Tongue (tissue), 3 donors: ENCODE measurements at places on chromosomes 5 and 9.
A peak's percentile ranks its signal among the peaks of the same experiment; 100 is the strongest.

DNA sequence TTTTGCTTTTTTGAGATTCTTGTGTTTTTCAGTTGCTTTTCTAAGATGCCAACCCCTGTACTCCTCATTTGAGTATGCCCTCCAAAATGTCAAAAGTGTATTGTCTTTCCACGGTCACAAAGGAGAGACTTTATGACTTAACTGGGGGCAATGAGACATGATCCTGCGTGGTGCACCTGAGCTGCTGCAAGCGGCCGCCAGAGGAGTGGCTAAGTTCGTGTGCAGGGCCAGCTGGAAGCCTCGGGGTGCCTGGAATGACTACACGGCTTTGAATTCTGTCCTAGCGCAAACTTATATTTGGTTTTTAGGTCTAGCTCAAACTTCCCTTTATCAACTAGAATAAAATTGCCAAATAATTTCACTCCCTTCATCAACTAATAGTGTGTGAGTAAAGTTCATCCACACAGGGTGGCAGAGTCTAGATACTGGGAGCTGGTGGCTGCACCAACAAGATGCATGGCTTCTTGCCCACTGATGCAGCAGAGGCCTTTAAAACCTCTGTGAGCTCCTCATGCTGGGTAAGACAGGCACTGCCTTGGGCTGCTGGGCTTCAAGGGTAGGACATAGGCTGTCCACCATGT, 4.7 kb downstream of the GADD45G start:
- DNase-seq: no peak

DNA sequence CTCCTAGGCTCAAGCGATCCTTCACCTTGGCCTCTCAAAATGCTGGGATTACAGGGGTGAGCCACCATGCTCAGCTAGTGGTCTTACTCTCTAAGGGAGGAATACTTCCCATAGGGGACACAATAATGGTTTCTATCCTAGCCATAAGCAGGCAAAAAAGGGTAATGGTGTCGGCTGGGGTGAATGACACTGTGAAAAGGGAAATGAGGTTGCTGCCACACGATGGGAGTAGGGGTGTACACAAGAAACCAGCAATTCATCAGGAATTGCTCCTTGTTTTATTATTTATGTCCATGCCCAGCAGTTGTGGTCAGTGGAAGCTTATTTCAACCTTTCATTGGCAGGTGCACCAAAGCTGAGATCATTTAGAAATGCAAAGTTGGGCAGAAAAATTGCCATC, 70.3 kb upstream of the ZFR start:
- DNase-seq: no peak

GRCh38 chr5:98781520-98781919, 8.1 kb downstream of the RGMB start:
- no peak for DNase-seq

GRCh38 chr9:19701991-19702390, 86.8 kb downstream of the SLC24A2 start:
- no peak for DNase-seq

DNA sequence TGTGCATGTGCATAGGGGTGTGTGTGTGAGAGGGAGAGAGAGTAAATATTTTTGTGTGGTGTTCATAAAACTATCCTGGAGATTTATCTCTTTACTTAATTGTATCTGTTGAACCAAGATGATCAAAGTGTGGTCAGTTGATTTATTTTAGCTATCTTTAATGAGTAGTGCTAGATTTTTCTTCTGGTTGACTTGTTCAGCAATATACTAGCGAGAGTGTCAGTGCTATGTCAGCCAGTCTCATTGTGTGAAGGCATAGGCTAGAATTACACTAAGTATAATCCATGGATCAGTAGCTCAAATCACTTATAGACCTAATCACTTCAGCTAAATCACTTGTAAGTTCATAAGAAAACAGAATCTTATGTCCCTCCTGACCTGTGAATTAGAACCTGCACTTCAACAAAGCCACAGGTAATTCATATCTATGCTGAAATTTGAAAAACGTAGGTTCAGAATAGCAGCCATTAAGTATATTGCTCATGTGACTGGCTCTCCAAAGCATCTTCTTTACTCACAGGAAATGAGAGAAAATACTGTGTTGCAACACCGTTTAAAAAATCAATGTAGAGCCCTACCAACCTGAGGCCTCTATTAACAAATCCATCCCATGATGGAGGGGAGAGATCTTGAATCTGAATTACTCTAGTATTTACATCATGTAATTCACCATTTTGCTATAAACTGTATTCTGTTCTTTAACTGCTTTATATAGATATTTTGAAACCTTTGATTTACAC, 203.1 kb upstream of the ACTBL2 start:
- DNase-seq: no peak

- no peak for DNase-seq
Measured at GRCh38 chr5:158861366-158861765, 238.3 kb downstream of the EBF1 start.

DNA sequence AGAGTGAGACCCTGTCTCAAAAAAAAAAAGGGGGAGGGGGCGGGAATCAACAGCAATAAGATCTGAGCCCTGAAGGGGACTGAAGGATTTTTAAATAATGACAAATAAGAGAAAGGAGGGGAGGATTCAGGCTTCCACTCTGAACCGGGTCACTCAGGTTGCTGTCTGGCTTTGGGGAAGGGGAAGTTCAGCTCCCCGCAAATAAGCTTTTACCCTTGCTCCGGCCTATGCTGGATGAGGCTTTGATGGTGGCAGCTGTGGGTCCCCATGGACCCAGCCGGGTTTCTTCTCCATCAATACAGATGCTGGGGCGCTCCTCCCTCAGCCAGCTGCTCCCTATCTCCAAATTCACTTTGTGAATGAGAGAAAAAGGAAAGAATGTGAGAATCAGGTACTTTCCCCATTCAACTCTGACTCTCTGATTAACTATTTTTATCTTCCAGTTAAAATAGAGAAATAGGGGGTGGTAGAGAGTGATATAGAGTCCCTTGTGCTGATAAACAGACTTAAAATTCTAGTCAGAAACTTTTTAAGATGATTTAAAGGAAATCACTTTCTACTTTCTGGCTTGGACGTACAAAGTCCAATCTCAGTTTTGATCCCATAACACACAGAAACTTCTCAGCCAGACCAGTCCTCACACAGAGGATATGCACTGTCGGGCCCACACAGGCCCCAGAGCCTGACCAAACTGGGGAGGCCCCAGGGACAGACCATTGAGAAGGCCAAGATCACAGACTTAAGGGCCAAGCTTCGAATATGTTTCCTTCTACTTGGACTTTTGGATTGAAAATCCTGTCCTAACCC, 39.6 kb downstream of the C5orf15 start:
- no peak for DNase-seq

- no peak for DNase-seq
Measured at GRCh38 chr5:143172739-143173138, 230.7 kb downstream of the NR3C1 start.

DNA sequence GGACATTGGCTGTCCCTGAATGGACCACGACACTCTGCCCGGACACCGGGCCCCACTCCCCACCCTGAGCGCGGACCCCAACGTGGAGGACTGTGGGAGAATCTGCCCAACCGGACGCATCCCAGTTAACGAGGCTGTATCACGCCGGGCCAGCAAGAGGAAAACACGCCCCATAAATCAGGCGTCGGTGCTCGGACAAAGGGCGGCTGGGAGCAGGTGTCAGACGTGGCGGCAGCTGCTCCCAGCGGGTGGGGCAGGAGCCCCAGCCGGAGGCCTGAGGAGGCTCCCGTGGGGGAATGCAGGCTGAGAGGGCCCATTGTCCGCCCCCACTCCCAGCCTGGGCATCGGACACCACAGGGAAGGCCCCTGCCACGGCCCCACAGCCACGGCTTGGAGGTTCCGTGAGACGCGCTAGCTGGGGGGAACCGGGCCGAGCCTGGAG, 19.2 kb downstream of the NOTCH1 start:
- DNase-seq: peak; percentile 82

GRCh38 chr5:131265311-131265803, 1.5 kb downstream of the CDC42SE2 start:
- DNase-seq: peak; percentile 11

- no peak for DNase-seq
Measured at GRCh38 chr9:95891067-95891671, 15.7 kb downstream of the ERCC6L2 start.

- DNase-seq: peak; percentile 48
Measured at GRCh38 chr5:172878933-172879752, 45.1 kb downstream of the ERGIC1 start.

- no peak for DNase-seq
Measured at GRCh38 chr5:31346896-31347551, 153.5 kb downstream of the CDH6 start.

DNA sequence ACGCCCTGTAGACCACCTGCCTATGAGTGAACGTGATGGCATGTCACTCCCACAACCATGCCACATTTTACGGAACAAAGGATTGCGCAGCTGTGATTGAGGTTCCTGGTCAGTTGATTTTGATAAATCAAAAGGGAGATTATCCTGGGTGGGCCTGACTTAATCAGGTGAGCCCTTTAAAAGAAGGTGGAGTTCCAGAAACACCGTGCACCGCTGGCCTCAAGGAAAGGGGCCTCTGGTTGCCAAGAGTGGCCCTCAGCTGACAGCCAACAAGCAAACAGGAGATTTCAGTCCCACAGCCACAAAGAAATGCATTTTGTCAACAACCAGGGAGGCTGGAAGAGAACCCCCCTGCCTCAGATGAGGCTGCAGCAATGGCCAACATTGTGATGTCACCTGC, 19.0 kb downstream of the TRIM7 start:
- no peak for DNase-seq

DNA sequence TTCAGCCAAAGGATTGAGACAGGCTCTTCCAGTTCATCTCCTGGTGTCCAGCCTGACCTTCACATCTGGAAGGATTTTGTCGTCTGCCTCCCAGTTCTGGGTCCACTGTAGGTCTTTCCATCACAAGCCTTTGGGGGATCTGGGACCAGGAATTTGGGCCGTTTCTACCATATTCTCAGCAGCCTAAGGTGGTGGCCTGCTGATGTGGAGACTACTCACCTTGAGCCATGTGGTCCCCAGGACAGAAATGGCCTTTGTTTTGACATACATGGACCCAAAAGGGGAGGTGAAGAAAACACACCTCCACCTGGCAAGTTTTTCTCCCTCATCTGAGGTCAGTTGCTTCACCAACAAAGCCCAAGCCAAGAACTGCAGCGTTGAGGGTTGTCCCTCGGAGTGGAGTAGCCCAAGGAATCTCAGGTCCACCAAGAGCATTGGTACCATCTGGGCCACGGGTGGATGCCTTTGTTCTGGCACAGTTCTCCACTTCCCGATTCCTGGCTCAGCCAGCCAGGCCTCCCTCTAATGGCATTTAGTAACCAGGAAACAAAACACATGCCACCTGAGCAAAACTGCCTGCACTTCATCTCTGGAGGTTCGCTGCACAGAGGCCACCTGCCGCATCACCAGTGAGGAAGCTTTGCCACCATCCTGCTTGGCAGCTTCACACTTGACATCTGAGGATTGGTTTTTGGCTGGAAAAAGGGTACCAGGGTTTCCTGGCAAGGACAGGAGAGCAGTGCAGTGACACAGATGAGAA, 24.7 kb downstream of the AMBP start:
- no peak for DNase-seq

GRCh38 chr5:4651806-4652565, 488.1 kb upstream of the ADAMTS16 start:
- DNase-seq: no peak

GRCh38 chr9:93513606-93514005, 60.2 kb upstream of the FAM120AOS start:
- DNase-seq: no peak

GRCh38 chr5:122493091-122494021, 181.3 kb downstream of the SNCAIP start:
- no peak for DNase-seq

DNA sequence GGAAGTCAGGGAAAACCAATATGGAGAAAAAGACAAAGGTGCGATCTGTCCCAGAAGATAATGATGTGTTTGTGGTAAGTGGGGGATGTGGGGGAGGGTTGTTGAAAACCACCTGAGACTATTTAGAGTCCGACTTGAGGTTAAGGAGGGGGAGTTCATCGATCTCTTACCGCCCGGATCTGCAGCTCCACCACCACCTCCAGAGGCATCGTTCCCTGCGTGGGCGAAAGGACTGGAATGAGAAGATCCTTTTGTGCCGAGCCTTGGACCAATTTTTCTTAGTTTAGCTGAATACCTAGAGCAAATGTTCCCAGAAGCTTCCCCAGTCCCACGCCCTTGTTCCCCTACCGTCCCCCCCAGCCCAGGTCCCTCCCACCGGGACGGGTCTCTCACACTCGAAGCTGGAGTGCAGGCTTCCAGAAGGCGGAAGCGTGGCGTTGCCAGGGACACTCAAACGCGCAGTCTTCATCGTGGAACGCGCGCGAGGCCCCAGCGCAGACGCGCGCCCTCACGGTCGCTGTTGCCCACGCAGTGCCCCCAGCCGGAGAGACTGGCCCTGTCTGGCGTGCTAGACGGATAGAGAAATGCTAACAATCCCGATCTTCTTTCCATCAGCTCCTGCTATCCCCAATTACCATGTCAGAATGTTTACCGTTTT, at the start of gene SPATA6L:
TSS of gene SPATA6L (minus strand) at position 439 of the 658 bp plus-strand sequence. CDS start at position 209, 230 bp downstream.
- DNase-seq: peak; percentile 80

DNA sequence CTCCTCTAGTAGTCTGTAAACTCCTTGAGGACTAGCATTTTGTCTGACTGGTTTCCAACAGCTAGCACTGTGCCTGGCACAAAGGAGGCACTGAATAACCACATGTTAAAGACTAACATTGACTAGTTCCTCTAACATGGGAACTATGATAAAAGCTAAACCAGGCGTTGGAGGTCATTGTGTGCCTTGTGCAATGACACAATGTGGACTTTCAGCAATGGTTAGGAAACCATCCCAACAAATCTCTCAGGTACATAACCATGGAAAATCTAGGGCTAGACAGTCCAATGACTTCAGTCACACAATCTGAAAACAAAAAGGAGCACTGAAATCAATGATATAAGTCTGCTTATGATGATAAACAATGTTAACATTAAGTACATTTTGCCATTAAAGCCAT, 200.6 kb downstream of the DCP2 start:
- DNase-seq: no peak

DNA sequence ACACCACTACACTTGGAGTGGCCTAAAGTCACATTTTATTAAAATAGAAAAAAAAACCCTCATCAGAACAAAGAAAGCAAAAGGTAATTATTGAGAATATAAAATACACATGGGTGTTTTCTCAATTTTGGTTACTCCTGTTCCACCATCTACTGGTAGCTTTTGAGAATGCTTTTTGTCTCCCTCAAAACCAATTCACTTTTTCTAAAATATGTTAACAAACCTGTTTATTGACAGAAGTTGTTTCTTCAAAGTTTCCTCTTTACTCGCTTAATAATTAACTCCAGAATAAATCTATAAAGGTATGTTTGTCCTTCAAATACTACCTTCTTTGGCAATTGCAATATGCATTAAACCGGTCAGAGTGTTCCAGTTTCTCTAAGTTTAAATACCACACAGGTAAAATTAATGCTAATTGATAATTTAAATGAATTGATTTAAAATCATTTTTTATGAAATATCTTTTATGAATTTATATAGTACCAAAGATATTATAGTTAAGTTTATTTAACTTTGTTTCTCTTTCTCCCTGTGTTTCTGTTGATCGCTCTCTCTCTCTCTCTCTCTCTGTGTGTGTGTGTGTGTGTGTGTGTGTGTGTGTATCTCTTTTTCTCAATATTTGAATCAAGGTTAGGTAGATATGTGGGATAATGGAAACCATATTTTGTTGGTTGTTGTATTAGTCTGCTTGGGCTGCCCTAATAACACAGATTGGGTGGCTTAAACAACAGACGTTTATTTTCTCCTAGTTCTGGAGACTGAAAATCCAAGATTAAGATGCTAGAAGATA, 487.4 kb downstream of the PRDM9 start:
- DNase-seq: peak; percentile 1

GRCh38 chr5:106020894-106021293, 1649.8 kb downstream of the EFNA5 start:
- DNase-seq: no peak

GRCh38 chr5:115419846-115420585, 123.6 kb upstream of the CCDC112 start:
- peak; percentile 22 for DNase-seq

GRCh38 chr5:109511980-109512734, 102.4 kb upstream of the PJA2 start:
- DNase-seq: no peak
